Vagina (tissue), 2 donors: ENCODE measurements at places on chromosomes 5 and 9. TPM values are rescaled to one million over a fixed set of nuclear protein-coding genes. Genes with fewer than 3 reads are reported as not detected.

Gene ARID3C
- not detected for total RNA-seq

Gene NR6A1
- 1.2 TPM for total RNA-seq

Gene KCNIP1
- not detected for total RNA-seq

Gene PGM5
- total RNA-seq, result 102 TPM

Gene CCIN
- total RNA-seq, result not detected

Gene TAS2R1
- not detected for total RNA-seq

Gene SPINK7
- total RNA-seq, result 65.3 TPM

- no peak for DNase-seq
Measured at GRCh38 chr5:72516916-72517315, 9.7 kb upstream of the ZNF366 start.

GRCh38 chr5:172624083-172624995, 16.7 kb upstream of the NEURL1B start:
- no peak for DNase-seq

DNA sequence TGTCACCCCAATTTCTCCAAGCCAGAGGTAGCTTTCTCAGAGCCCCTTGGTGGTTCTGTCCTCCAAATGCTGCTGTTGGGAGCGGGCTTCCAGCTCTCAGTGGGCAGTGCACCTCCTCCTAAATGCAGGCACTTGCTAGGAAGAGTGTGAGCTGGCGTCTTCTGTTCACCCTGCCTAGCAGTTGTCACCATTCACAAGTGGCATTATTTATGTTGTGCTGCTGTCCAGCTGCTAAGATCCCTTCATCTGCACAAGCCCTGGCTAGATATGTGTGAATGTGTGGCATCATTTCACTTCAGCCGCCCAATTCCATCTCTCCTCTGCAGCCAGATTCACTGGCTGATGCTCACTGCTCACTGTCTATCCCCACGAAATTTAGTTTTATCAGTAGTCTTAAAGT, 43.7 kb downstream of the SLC36A1 start:
- DNase-seq, result no peak

DNA sequence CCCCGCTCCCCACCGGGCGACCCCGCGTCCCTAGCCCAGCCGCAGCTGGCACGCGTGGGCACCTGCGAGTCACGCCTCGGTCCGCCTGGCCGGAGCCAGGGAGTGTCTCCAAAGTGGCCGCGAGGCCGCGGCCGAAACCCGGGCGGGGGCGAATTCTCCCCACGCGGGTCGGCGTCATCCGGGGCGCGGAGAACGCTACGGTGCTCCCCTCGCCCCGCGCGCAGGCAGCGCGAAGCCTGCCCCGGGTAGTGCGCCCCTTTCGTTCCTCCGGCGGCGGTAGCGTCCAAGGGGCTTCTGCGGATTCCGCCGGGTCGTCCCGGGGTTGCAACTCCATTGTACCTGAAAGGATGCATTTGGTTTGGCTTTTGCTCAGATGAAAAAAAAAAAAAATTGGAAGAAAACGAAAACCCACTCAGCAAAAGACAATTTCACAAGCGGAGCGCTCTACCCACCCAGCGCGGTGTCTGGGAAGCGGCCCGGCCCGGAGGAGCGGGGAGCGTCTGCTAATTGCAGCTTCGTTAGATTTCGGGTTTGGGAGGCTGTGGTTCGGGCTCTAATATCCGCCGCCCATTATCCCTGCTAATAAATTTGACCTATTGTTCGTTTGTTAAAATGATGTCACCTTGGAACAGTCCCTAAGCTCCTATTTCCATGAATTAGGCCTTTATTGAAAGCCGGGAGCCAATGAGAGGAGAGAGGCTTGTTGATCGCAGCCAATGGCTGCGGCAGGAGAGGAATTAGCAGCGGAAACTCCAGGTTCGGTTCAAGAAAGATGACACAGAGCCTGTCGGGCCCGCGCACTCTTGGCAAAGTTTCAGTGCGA, at the start of gene TLX3:
TSS of gene TLX3 (plus strand) at position 796 of the 823 bp plus-strand sequence. CDS start 118 bp downstream, outside the sequence.
- DNase-seq, result no peak

DNA sequence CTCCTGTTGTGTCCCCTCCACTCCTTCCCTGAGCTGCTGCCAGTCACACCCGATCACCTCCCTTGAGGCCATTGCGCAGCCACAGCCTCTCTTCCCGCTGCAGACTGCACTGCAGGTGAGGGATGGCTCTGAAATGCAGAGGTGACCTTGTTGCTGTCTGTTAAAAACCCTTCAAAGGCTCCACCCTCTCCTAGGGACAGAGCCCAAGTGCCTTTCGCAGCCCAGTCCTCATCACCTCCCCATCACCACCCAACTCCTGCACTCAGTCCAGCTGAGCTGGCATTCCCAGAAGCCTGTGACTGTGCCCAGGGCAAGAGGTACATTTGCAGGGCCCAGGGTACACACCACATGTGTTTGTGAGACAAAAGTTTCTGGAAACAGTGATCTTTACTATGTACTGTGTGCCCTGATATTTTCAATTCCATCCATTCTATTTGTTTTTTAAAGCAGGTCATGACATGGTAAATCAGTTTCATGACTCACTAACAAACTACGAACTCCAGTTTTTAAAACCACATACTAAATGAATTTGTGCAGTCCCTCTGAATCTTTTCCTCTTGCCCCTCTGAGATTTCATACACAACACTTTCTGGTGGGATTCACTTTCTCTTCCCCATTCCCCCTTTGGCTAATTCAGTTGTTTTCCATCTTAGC, 73.0 kb upstream of the SPOCK1 start:
- no peak for DNase-seq

DNA sequence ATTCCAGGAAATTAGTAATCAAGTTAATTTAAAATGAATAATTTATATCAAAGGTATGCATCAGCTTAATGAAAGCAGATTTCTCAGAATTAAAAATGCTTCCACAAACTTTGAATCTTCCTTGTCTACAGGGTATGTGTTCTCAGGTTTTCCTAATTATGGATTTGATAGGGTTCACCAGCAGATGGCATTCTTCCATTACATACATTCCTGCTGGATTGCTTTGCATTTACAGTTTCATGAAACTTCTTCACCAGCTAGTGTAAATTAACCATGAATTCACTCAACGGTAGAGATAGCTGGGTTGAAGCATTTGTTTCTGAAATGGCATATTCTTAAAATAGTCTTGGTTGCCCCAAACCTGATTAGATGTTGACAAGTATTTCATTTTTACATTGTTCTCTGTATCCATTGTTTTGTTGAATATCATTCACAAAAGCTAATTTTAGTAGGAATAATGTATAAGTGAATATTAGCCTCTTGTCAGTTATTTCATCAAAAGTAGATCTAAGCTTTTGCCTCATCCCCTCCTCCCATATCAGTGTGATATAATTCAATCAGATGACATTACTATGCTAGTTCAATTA, 68.7 kb upstream of the WDR41 start:
- DNase-seq, result no peak

DNA sequence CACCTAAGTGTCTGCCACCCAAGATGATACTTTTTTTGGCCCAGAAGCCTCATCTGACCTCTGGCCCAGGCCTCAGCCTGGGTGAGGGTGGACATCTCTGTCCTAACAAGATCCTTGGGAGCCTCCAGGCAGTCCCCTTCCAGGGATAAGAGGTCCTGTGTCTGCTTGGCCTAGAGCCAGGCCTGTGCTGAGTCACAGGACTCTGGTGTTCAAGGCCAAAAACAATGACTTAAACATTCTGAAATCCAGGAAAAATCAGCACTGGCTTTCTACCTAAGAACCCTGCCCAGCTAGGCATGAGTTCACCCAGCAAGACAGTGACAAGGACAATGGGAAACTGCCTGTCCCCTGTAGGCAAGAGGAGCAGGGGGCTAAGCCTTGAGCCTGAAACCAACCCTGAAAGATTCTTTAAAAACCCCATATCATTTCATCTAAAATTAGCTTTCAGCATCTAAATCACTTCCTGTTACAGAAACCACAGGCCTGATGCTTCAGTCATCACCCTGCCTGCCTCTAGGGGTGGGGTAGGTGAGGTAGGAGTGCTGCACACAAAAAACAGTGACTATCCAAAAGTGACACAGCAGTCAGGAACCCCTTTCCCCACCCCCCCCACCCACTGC, 29.9 kb downstream of the CSF2 start:
- DNase-seq, result no peak

GRCh38 chr5:125112196-125112595, 365.8 kb upstream of the ZNF608 start:
- no peak for DNase-seq

GRCh38 chr9:126147936-126148870, 178.4 kb upstream of the MVB12B start:
- peak; percentile 76 for DNase-seq

DNA sequence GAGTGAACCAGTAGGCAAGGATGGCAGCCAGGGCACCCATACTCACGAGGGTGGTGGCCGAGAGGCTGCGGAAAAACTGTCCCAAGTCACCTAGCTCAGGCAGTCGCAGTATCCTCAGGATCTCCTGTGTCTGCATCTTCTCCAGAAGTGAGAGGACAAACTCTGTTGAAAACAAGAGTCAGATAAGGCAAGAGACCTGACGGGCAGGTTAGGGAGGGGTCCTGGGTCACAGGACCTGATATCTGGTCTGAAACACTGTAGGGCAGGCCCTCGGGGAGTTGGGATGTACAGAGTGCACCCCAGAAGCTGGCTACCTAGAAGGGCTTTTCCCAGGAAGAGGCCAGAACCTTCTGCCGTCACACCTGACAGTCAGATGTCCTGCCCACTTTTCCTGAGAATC, 17.4 kb downstream of the ACSL6 start:
- DNase-seq, result no peak

- no peak for DNase-seq
Measured at GRCh38 chr5:59654691-59655090, 238.8 kb downstream of the PDE4D start.

DNA sequence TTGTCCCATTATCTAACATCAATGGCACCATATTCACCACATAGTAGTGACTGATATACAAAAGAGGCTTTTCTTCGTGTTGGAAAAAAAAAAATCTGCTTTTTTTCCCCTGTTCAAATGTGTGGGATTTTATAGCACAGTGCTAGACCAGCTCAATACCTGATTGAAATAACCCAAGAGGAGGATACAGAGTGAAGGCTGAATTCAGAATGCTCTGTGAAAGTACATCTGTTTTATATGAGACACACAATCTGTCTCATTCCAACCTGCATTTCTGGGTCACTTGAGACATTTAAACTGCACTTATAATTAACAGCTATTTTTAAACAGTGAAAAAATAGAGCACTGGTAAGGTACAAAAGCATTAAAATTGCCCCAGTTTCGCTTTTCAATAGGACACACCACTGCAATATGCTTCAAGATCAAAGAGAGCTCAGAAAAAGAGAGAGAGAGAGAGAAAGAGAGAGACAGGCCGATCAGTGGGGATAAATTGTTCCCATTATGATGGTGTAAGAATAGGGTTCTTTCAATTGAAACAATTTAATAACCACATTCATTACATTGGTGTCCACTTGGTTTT, 179.3 kb downstream of the NR2F1-AS1 start:
- no peak for DNase-seq

- DNase-seq, result no peak
Measured at GRCh38 chr5:1926471-1927341, 44.0 kb upstream of the IRX4 start.

GRCh38 chr5:59562756-59563389, 330.7 kb downstream of the PDE4D start:
- no peak for DNase-seq

GRCh38 chr9:76730801-76731200, 33.4 kb upstream of the PCA3 start:
- no peak for DNase-seq

GRCh38 chr5:107869438-107870115, 198.8 kb upstream of the EFNA5 start:
- DNase-seq, result no peak

DNA sequence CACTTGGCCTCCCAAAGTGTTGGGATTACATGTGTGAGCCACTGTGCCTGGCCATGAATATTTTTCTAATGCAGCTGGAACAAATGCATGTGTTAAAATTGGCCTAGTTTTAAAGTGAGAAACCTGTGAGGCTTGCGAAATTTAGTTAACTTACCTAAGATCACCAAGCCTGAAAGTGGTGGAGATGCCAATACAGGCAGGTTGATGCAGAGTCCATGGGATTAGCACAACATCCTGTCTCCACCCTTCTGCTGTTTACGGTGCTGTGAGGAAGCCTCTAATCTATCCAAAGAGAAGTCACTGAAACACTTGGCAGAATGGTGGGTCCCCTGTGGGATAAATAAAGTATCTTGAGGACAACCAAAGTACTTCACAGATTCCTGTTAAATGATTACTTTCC, 98.2 kb downstream of the PCSK5 start:
- DNase-seq, result no peak

GRCh38 chr9:108634204-108634603, 221.6 kb downstream of the ACTL7B start:
- DNase-seq, result no peak

DNA sequence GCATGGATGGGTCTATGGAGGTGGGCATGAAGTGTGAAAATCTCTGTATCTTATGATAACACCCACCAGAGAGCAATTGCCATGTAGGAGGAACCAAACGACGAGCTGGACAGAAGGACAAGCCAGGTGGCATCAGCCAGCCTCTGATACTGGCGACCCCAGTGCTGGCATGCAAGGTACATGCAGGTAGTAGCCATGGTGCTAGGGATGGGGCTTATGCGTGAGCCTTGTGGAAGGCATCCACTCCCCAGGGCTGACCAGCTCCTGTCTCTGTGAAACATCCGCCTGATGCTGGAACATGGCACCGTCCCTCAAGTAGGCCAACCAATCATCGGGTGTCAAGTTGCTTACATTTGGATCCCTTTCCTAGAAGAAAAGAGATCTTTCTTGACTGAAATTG, 412.9 kb downstream of the GADD45G start:
- no peak for DNase-seq
